ENCODE measurements at places on chromosomes 2 and 18.

DNA sequence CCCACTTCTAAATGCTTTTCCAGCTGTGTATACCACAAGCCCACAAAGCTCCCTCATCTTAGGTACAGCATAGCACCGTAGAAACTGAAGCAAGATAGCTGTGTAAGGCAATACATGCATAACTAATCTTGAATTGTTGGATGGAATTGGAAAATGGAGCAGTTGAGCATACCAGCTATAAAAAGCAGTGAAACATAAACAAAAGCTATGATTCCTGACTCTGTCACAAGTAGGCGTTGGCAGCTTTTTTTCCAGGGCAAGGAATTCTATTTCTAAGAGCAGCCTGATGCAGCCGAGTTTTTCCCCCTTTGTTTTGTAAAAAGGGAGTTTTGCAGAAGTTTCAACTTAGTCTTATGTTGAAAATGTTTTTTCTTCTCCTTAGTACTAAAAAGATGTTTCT lies 32.4 kb downstream of the MOGAT1 start:
- DNase-seq: no peak

DNA sequence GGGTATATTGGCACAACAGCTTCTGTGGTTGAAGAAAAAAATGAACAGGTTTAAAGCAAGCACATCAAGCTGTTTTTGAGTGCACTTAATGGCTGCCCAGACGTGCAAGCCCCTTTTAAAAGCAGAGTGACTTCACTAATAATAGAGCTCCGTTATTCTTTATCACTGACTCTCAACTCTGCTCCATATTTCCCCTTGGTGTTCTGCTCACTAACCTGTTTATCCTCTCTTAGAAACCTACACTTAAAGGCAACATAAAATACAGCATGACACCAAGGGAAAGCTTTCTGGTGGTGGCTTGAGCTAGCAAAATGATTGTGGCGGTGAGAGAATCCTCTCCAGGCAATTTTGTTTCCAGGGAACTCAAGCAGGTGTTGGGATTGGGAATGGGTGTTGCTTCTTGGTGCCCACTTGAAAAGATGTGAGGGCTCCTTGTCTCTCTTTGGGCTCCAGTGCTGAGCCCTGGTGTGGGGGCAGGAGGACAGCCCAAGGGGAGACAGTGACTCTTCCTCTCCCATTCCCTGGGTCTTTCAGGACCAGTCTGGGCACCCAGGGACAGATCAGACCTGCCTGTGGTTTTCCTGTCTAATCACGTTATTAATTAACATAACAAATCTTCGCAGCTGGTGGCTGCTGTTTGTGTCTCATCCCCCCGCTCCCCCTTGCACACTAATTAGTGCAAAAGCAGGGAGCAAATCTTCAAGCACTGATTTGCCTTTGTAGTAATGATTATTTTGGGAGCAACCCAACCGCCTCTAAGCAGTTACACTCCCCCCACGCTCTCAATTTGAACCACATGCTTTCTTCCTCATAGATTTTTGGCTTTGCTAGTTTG lies 289.4 kb upstream of the CXCR4 start:
- no peak for DNase-seq

DNA sequence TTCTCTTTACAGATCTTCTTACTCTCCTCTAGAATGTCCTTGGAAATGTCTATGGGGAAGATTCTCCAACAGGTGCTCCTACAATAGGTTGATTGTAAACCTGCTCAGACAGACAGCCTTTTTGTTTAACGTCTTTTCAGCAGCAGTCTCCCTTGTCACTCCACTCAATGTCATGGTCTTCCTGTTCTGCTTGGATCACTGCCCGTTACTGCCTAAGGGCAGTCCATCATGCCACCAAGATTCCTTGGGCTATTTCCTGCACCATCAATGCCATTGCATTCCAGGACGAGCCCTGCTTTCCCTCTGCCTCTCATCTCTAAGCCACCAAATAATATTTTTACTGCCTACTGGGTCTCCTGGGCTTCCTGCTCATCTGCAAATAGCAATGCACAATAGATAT lies 97.4 kb upstream of the GALNT5 start:
- DNase-seq: no peak

DNA sequence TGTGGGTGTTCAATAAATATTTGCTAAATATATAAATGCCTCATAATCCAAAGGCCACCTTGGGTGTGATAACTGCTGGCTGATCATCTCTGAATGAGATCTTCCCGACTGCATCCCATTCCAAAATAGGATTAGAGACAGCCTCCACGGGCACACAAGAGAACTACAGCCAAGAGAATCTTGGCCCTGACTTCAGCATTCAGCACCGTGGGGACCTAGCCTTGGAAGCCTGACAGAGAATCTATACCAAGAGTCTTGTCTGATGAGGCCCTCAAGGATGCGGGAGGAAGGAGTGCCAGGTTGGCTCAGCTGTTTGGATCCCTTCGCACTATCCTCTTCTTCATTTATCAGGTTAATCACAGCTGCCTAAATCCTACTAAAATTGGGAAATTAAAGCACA lies 85.8 kb downstream of the RBM43 start:
- no peak for DNase-seq
